HT1080 (cell line): ENCODE measurements at places on chromosomes 16 and 17.

- no peak for DNase-seq
Measured at GRCh38 chr17:50830352-50830751, 5.0 kb upstream of the WFIKKN2 start.

DNA sequence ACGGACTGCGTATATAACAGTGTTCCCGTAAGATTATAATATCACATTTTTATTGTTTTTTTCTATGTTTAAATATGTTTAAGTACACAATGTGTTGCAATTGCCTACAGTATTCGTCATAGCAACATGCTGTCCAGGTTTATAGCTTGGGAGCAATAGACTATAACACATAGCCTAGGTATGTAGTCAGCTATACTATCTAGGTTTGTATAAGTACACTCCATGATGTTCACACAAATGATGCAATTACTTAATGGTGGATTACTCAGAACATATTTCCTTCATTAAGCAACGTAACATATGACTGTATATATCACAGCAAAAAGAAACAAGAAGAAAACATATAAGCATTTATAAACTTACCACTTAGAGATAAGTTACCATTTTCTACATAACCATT is 160.0 kb downstream of the CBLN1 start:
- no peak for DNase-seq

- DNase-seq, result peak; percentile 88
Measured at GRCh38 chr17:2172077-2172851, 117.4 kb downstream of the HIC1 start.

GRCh38 chr16:84137769-84138357 is 7.1 kb downstream of the HSDL1 start:
- no peak for DNase-seq

DNA sequence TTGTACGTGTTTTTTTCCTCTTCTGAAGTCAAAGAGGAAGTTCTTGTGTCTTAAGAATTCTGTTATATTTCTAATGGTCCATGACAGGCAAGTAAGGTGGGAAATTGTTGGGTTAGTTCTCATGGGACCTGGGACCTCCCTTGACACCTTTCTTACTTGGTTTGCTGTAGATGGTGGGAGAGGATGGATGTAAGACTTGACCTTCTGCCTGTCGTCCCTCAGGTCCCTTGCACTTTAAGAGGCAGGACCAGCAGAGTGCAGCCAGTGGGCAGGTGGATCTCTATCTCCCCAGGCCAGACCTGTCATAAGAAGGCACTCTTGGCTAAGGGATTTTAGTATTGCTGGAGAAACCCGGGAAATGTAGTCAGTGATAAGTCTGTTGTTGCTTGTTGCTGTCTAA is 12.1 kb downstream of the HAPSTR1 start:
- no peak for DNase-seq

DNA sequence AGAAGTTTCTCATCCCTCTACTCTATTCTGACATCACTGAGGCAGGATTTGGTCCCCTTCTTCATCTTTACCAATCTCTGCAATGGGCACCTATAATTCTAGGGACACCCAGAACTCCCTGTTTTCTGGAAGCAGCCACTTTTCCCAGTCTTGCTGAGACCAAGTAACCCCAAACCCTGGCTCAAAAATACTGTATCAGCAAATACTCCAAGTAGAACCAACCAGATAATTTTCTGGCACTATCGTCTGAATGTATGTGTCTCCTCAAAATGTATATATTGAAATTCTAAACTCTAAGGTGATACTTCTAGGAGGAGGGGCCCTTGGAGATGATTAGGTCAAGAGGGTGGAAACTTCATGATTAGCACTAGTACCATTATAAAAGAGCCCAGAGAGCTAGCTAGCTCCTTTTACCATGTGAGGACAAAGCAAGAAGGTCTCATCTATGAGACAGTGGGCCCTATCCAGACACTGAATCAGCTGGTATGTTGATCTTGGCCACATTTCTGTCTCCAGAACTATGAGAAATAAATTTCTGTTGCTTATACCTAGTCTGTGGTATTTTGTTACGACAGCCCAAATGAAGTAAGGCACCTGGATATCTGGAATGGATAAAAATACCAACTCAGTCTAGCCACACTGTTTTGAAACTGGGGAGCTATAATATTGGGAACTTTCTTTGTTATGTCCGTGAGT is 464.4 kb downstream of the CDH11 start:
- no peak for DNase-seq

DNA sequence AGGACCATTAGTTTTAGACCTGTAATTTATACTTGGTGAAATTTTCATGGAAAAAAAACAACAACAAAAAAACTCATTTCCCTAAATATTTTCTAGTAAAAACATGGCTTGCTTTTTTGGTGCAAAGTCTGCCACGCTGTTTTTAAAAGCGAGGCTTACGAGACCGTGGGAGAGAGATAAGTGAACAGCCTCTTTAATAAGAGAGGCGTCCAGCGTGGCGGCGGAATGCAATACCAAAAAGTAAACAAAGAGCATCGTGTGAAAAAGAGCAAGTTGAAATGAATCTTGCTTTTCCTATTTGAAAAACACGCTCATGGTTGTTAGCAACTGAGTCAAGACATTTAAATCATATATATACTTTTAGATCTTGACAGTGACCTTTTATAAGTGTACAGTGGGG is 10.5 kb upstream of the MSI2 start:
- no peak for DNase-seq

GRCh38 chr16:85759136-85759535 is 8.2 kb upstream of the C16orf74 start:
- no peak for DNase-seq

- no peak for DNase-seq
Measured at GRCh38 chr17:75697651-75698291, 23.5 kb upstream of the ITGB4 start.

DNA sequence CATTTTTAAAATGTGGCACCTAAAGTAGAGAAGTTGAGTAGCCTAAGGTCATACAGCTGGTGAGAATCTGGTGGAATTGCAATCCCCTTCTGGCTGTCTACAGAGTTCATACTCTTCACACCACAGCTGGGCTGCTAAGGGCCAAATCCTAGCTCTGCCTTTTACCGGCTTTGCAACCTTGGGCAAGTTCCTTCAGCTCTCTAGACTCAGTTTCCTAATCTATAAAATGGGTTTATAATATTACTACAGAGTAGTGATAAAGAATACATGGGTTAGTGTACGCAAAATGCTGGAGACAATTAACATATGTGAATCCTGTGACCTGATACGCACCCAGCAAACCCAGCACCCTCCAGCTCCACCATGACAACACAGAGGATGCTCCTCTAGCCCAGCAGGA is 298.2 kb upstream of the MAF start:
- DNase-seq, result no peak

GRCh38 chr16:77332792-77333191 is 102.0 kb downstream of the ADAMTS18 start:
- no peak for DNase-seq

GRCh38 chr17:37676115-37676925 is 33.1 kb upstream of the DDX52 start:
- peak; percentile 56 for DNase-seq

GRCh38 chr17:7712111-7712771 is 5.3 kb upstream of the DNAH2 start:
- no peak for DNase-seq

GRCh38 chr16:77780378-77780837 is 8.0 kb upstream of the VAT1L start:
- peak; percentile 94 for DNase-seq

GRCh38 chr17:35895636-35896587 is 15.8 kb upstream of the CCL5 start:
- DNase-seq, result no peak

DNA sequence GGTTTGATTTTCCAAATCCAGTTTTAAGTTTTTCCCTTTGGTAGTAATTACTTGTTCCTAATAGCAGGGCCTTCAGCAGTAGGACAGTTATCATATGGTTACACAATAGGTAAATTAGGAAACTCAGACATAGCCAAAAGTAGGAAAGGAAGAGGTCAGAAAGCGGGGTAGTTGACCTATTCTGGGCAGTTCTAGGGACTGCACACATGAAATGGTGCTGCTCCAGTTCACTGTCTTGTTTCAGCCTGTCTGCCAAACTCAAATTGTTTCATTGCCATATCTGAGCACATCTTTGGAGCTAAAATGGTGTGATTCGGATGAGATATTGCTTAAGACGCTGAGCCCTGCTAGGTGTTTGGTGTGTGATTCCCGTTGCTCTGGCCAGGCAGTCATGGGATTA is 56.7 kb downstream of the TANGO6 start:
- peak; percentile 5 for DNase-seq

GRCh38 chr16:2465653-2466415 is 5.3 kb upstream of the NTN3 start:
- no peak for DNase-seq

DNA sequence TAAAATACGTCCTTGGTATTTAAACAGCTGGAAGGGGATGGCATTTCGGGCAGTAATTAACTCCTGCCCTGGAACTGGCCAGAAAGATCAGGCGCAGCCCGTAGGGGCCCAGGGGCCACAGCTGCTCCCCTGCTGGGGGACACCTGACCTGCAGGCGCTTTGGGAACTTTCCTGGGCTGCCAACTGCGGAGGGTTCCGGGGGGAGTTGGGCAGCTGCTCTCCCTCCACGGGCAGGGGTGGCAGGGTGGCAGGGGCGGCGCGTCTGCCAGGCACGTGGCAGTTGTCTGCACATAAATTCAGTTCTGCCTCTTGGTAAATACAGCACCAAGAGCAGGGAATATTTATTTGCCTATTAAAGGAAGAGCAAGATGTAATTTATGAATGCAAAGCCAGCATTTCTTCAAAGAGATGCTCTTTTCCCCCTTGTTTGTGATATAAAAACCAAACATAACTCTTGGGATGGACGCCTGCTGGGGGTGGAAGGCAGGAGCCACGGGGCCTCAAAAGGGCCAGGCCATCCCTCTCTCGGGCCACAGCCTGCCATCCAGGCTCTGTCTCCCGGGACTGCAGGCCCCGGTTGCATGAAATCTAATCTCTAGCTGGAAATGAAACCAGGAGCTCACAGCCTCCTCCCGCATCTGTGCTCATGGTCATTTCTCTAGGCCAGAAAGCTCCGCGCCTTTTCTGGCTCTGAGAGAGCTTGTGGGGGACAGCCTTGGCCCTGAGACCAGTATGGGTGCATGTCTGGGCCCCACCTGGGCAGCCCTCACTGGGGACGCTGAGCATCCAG is 29.9 kb upstream of the CHMP6 start:
- no peak for DNase-seq

DNA sequence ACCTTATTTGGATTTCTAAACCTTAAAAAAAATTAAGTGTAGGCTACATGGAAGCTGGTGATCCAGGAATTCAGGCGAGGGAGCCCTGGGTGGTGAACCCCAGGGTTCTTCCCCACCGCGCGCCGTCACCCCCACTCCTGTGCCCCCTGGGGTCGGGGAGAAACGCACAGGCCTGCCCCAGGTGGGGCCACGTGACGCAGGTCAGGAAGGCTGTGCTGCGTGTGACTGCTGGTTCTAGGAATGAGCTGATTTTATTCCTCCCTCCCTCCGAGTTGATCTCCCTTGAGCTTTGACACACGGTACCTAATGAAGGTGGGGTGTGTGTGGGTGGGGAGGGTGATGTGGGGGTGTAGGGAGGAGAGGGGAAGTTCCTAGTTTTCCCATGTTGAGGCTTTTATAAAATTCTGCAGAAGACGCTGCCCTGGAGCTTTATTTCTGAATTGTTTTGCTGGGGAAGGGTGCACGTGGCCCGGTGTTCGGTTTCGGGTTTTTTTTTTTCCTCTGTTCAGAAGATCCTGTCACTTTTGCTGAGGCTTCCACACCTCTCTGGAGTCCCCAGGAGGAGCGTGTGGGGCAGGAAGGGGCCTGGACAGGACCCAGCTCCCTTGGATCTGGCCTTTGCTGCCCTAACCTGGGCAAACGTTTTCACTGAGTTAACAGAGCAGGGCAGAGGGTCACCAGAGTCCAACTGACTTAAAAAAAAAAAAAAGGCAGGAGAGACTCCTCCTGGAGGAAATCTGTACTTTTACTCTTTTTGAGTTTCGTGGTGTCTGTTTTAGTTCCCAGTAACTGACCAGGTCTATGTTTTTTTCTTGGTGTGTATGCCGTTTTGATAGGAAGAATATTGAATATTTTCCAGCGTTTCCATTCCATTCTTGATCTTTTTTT is 55.8 kb upstream of the GSE1 start:
- peak; percentile 27 for DNase-seq
